ENCODE measurements at places on chromosomes 1 and 21. TPM values are rescaled to one million over a fixed set of nuclear protein-coding genes. Genes with fewer than 3 reads are reported as not detected.

Gene TNFRSF8
- total RNA-seq, result 0.84 TPM

GRCh38 chr1:78286686-78287085 is 204.1 kb upstream of the PTGFR start:
- H3K27ac ChIP-seq, result no peak overlapping the region
- DNase-seq, result no peak
- no peaks in the 10 kb centered on the region for H3K4me1 ChIP-seq
- no peaks in the 10 kb centered on the region for H3K27me3 ChIP-seq
- H3K36me3 ChIP-seq, result no peaks in the 10 kb centered on the region
- no peak overlapping the region for H3K4me3 ChIP-seq

GRCh38 chr1:188822248-188822647 is 1655.4 kb downstream of the BRINP3 start:
- no peaks in the 10 kb centered on the region for H3K36me3 ChIP-seq
- H3K4me3 ChIP-seq, result no peak overlapping the region
- H3K27me3 ChIP-seq, result no peaks in the 10 kb centered on the region
- H3K4me1 ChIP-seq, result no peaks in the 10 kb centered on the region
- DNase-seq, result no peak

GRCh38 chr1:19424651-19425570 is 60.4 kb downstream of the CAPZB start:
- DNase-seq, result no peak
- no peaks in the 10 kb centered on the region for H3K36me3 ChIP-seq
- H3K4me1 ChIP-seq, result no peaks in the 10 kb centered on the region
- no peak overlapping the region for H3K4me3 ChIP-seq
- no peaks in the 10 kb centered on the region for H3K27me3 ChIP-seq

Gene ANGPTL3
- total RNA-seq, result not detected

DNA sequence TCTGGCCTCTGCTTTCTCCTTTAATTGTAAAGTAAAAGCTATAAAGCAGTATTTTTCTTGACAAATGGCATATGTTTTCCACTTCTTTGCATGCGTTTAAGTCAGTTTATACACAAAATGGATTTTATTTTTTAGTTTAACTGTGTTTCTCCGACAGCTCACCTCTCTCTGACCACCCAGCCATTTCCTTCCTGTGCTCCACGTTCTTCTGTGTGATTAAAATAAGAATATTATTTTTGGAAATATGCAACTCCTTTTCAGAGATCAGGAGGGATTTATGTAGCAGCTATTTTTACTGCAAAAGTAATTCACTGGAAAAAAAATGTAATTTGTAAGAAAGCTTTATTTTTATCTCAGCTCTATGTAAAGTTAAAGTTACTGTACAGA is 18.0 kb downstream of the ETS2 start:
- no peaks in the 10 kb centered on the region for H3K4me1 ChIP-seq
- peak overlapping the region; percentile 65 for H3K27ac ChIP-seq
- no peak overlapping the region for H3K4me3 ChIP-seq
- no peak for DNase-seq
- H3K36me3 ChIP-seq, result peaks cover 25% of the 10 kb centered on the region

GRCh38 chr1:67791686-67792085 is 41.6 kb downstream of the GNG12 start:
- no peaks in the 10 kb centered on the region for H3K27me3 ChIP-seq
- no peak overlapping the region for H3K4me3 ChIP-seq
- no peaks in the 10 kb centered on the region for H3K36me3 ChIP-seq
- peaks cover 81% of the 10 kb centered on the region for H3K4me1 ChIP-seq

DNA sequence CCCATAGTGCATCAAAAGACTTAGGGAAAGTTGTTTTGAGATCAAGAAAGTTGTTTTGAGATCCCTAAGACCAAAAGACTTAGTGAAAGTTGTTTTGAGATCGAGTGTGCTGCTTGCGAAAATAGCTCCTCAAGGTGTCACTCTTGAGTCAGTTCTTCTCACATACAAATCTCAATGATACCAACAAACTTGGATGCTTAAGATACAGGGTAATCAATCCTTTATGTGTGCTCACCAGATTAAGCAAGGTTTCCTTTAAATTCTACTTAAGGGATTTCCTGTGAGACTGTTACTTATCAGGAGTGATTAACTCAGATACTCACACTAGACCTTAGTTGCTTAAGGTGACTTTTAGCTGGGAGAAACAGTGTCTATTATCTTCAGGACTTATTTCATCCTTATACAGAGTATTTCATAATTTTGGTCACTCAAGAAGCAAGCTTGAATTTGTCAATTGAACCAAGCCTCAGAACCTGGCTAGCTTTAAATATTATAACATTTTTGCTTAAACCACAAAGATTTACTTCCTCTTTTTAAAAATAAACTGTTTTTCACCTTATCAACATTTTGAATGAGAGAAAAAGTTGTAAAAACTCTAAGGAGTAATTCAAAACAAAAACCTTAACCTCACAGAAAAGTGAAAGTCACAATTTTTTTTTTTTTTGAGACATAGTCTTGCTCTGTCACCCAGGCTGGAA is 8.0 kb upstream of the RLF start:
- H3K4me1 ChIP-seq, result peaks cover 9% of the 10 kb centered on the region
- DNase-seq, result no peak
- H3K27me3 ChIP-seq, result no peaks in the 10 kb centered on the region
- H3K27ac ChIP-seq, result peak overlapping the region; percentile 55
- no peaks in the 10 kb centered on the region for H3K36me3 ChIP-seq
- H3K4me3 ChIP-seq, result no peak overlapping the region

GRCh38 chr1:42730002-42730401 is 10.0 kb downstream of the CLDN19 start:
- H3K27ac ChIP-seq, result no peak overlapping the region
- H3K4me3 ChIP-seq, result no peak overlapping the region
- H3K36me3 ChIP-seq, result no peaks in the 10 kb centered on the region
- H3K4me1 ChIP-seq, result no peaks in the 10 kb centered on the region
- H3K27me3 ChIP-seq, result no peaks in the 10 kb centered on the region
- no peak for DNase-seq

DNA sequence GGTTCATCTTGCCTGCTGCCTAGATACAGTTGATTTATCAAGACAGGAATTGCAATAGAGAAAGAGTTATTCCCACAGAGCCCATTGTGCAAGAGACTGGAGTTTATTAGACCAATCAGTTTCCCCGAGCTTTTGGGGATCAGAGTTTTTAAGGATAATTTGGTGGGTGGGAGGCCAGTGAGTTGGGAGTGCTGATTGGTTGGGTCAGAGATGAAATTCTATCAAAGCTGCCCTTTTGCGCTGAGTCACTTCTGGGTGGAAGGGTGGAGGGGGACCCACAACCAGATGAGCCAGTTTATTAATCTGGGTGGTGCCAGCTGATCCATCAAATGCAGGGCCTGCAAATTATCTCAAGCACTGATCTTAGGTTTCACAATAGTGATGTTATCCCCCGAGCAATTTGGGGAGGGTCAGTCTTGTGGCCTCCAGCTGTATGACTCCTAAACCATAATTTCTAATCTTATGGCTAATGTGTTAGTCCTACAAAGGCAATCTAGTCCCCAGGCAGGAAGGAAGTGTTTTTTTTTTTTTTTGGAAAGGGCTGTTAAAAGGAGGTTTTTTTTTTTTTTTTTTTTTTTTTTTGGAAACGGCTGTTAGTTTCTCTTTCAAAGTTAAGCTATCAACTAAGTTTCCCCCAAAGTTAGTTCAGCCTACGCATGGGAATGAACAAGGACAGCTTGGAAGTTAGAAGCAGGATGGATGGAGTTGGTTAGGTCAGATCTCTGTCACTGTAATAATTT is 7.4 kb downstream of the SLC16A4 start:
- H3K27ac ChIP-seq, result no peak overlapping the region
- H3K36me3 ChIP-seq, result no peaks in the 10 kb centered on the region
- H3K27me3 ChIP-seq, result no peaks in the 10 kb centered on the region
- no peak for DNase-seq

GRCh38 chr1:182376936-182377574 is 14.5 kb downstream of the GLUL start:
- peaks cover 12% of the 10 kb centered on the region for H3K4me1 ChIP-seq
- H3K36me3 ChIP-seq, result no peaks in the 10 kb centered on the region
- no peak overlapping the region for H3K27ac ChIP-seq

GRCh38 chr21:38988509-38989378 is 183.0 kb downstream of the ETS2 start:
- no peaks in the 10 kb centered on the region for H3K36me3 ChIP-seq
- peak overlapping the region; percentile 18 for H3K27ac ChIP-seq
- H3K4me3 ChIP-seq, result no peak overlapping the region
- no peak for DNase-seq

- H3K27me3 ChIP-seq, result no peaks in the 10 kb centered on the region
- no peaks in the 10 kb centered on the region for H3K36me3 ChIP-seq
- no peak overlapping the region for H3K27ac ChIP-seq
- DNase-seq, result no peak
These were observed 6.7 kb downstream of the CITED4 start for GRCh38 chr1:40855513-40855912.

Gene S100A14
- total RNA-seq, result 15.3 TPM

GRCh38 chr1:18211764-18212163 is 104.2 kb downstream of the IGSF21 start:
- no peak overlapping the region for H3K4me3 ChIP-seq
- DNase-seq, result no peak
- no peaks in the 10 kb centered on the region for H3K36me3 ChIP-seq
- H3K27me3 ChIP-seq, result no peaks in the 10 kb centered on the region
- H3K4me1 ChIP-seq, result no peaks in the 10 kb centered on the region

- DNase-seq, result no peak
- H3K27me3 ChIP-seq, result peaks cover 10% of the 10 kb centered on the region
- H3K4me1 ChIP-seq, result no peaks in the 10 kb centered on the region
- H3K4me3 ChIP-seq, result no peak overlapping the region
- no peak overlapping the region for H3K27ac ChIP-seq
These were observed 102.0 kb upstream of the RUNX3 start for GRCh38 chr1:25031966-25032667.

GRCh38 chr1:213997038-213997771 is 9.4 kb downstream of the PROX1 start:
- H3K27ac ChIP-seq, result no peak overlapping the region
- no peak overlapping the region for H3K4me3 ChIP-seq
- no peak for DNase-seq
- no peaks in the 10 kb centered on the region for H3K36me3 ChIP-seq

- H3K27ac ChIP-seq, result no peak overlapping the region
- no peak for DNase-seq
- no peak overlapping the region for H3K4me3 ChIP-seq
- H3K36me3 ChIP-seq, result no peaks in the 10 kb centered on the region
These were observed 115.9 kb downstream of the FGGY start for GRCh38 chr1:59412718-59413326.

Gene CAMK1G
- total RNA-seq, result not detected

- H3K36me3 ChIP-seq, result no peaks in the 10 kb centered on the region
- H3K4me1 ChIP-seq, result no peaks in the 10 kb centered on the region
- H3K27me3 ChIP-seq, result no peaks in the 10 kb centered on the region
- H3K27ac ChIP-seq, result no peak overlapping the region
- DNase-seq, result no peak
These were observed 177.5 kb downstream of the LMO4 start for GRCh38 chr1:87506147-87506546.

Gene IRF6
- total RNA-seq, result 1.5 TPM

- DNase-seq, result no peak
- peaks cover 56% of the 10 kb centered on the region for H3K27me3 ChIP-seq
- H3K4me1 ChIP-seq, result no peaks in the 10 kb centered on the region
- H3K4me3 ChIP-seq, result no peak overlapping the region
These were observed 9.3 kb downstream of the CHD5 start for GRCh38 chr1:6170742-6171201.

GRCh38 chr1:4974981-4975685 is 320.7 kb downstream of the AJAP1 start:
- H3K27ac ChIP-seq, result no peak overlapping the region
- no peak for DNase-seq
- no peaks in the 10 kb centered on the region for H3K4me1 ChIP-seq
- H3K4me3 ChIP-seq, result no peak overlapping the region
- H3K36me3 ChIP-seq, result no peaks in the 10 kb centered on the region

- H3K4me3 ChIP-seq, result peak overlapping the region; percentile 37
- H3K4me1 ChIP-seq, result peaks cover 23% of the 10 kb centered on the region
- DNase-seq, result no peak
- no peaks in the 10 kb centered on the region for H3K36me3 ChIP-seq
- H3K27ac ChIP-seq, result no peak overlapping the region
These were observed 501 bp upstream of the DNAJC6 start for GRCh38 chr1:65308781-65309303.

Gene FCRL1
- total RNA-seq, result not detected

Gene LCE2C
- not detected for total RNA-seq

DNA sequence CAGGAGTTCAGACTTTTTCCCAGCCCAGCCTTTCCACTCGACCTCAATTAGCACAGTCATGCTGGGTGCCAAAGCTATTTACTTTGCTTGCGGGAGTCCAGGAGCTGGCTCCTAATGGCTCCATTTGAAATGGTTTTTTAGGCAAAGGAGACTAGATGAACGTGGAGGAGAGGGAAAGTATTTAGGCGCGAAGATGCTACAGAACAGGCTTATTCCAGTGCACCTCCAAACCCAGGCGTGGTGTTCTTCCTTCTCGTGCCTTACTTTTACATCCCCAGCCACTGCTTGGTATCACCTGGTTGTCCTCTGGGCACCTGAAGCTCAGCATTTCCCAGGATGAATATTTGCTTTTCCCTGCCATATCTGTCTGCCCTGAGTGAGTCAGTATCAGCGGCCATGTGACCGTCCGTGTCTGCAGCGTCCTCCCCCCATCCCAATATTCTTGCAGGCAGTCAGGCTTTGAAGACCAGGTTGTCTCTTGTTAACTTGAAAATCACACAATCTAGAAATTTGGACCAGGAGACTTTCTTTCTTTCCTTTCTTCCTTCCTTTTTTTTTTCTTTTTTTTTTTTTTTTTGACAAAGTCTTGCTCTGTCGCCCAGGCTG is 198.5 kb downstream of the DYRK1A start:
- peak overlapping the region; percentile 81 for H3K4me3 ChIP-seq
- no peaks in the 10 kb centered on the region for H3K36me3 ChIP-seq
- H3K4me1 ChIP-seq, result no peaks in the 10 kb centered on the region
- no peak for DNase-seq
- H3K27me3 ChIP-seq, result no peaks in the 10 kb centered on the region
- peak overlapping the region; percentile 86 for H3K27ac ChIP-seq

DNA sequence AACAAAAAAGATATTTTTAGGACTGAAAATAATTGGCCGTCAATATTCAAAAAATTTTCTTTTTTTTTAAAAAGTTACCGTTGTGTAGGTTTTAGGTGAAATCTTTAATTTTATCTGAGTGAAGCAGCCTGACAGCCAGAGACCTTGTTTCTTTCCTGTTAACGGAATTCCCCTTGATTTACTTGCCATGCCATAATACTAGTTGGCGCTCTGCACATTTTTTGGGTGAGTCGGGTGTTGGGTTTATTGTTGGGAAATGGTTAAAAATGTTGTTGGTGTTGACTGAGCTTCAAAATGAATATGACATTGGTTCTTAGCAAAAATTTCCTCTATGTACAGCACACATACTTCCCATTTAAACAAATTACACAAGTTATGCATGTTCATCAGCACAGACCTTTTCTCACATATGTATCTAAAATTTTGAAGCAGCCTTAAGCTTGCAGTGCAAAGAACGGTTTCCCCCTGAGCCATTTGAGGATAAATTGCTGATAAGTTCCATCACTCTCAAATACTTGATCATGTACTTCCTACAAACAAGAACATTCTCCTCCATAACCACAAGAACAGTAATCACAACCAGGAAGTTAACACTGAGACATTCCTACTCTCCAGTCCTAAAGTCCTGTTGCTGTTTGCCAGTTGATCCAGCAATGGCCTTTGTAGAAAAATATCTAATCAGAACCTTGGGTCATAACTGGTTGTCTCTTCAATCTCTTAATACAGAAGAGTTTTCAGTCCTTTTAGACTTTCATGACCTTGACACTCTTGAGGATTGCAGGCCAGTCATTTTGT is 34.2 kb downstream of the CAMTA1 start:
- no peaks in the 10 kb centered on the region for H3K36me3 ChIP-seq
- H3K27me3 ChIP-seq, result no peaks in the 10 kb centered on the region
- H3K4me3 ChIP-seq, result no peak overlapping the region
- no peak for DNase-seq

Measured in tibial nerve (tissue), 4 donors.